Stimulated activated memory B cell treated with anti-CD40 and anti-IgM and Interleukin-4, amounts not matched to agents 10 μg/mL and 1 μg/mL and 100 μg/mL, for 72 hours (primary cell): ENCODE measurements at places on chromosomes 2 and 18.

DNA sequence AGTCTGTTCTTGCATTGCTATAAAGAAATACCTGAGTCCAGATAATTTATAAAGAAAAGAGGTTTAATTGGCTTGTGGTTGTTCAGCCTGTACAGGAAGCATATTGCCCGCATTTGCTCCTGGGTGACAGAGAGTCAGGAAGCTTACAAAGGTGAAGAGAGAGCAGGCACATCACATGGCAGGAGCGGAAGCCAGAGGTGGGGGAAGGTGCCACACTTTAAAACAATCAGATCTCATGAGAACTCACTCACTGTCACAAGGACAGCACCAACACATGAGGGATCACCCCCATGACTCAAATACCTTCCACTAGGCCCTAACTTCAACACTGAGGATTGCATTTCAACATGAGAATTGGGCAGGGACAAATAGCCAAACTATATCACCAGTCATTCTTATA, 124.8 kb upstream of the COL5A2 start:
- H3K4me3 ChIP-seq = no peak overlapping the region
- H3K27me3 ChIP-seq = no peaks in the 10 kb centered on the region
- no peaks in the 10 kb centered on the region for H3K4me1 ChIP-seq
- ATAC-seq = no peak
- H3K27ac ChIP-seq = no peak overlapping the region

- H3K4me1 ChIP-seq = no peaks in the 10 kb centered on the region
- H3K4me3 ChIP-seq = no peak overlapping the region
- no peaks in the 10 kb centered on the region for H3K27me3 ChIP-seq
- H3K27ac ChIP-seq = no peak overlapping the region
Observed at GRCh38 chr2:134507697-134508096, 211.1 kb downstream of the TMEM163 start.

DNA sequence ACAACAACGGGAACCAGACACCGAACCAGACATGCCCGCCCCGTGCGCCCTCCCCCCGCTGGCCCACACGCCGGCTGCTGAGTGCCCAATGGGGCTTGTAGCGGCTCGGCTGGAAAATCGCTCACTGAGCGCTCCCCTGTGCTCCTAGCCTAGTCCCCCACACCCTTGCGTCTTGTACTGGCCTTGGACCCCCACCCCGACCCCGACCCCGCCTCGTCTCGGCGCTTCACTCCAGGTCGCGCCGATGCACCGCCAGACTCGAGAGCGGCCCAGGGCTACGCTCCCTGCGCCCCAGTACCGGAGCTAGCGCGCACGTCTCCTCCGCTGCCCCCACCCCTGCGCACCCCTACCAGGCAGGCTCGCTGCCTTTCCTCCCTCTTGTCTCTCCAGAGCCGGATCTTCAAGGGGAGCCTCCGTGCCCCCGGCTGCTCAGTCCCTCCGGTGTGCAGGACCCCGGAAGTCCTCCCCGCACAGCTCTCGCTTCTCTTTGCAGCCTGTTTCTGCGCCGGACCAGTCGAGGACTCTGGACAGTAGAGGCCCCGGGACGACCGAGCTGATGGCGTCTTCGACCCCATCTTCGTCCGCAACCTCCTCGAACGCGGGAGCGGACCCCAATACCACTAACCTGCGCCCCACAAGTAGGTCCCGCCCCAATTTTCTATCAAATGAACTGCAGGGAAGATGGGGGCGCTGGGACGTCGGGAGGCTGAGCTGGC, 1.5 kb downstream of the GAD1 start:
- no peaks in the 10 kb centered on the region for H3K36me3 ChIP-seq
- H3K27ac ChIP-seq = no peak overlapping the region
- peaks cover 55% of the 10 kb centered on the region for H3K4me1 ChIP-seq
- no peak for ATAC-seq
- peaks cover 98% of the 10 kb centered on the region for H3K27me3 ChIP-seq
- peak overlapping the region; percentile 51 for H3K4me3 ChIP-seq

GRCh38 chr18:78126106-78126505, 853.5 kb upstream of the SALL3 start:
- ATAC-seq = no peak
- no peaks in the 10 kb centered on the region for H3K27me3 ChIP-seq
- H3K4me3 ChIP-seq = no peak overlapping the region
- no peaks in the 10 kb centered on the region for H3K36me3 ChIP-seq
- no peak overlapping the region for H3K27ac ChIP-seq

DNA sequence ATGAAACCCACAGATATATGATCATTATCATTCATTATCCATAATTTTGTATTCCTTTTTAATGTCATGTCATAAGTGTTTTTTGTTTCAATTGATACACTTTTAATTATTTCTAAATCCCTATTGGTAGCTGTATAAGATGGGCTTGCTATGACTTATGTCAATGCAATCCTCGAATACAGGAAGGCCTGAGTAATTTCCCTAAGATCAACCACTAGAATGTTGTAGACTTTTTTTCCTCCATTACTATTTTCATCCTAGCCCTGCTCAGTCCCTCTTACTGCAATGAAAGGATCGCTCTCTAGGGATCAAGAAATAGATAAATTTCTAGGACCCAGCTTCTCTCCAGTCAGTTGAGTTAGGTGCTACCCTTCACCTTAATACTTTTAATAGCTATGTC, 186.3 kb downstream of the KCNE4 start:
- H3K36me3 ChIP-seq = no peaks in the 10 kb centered on the region
- no peak overlapping the region for H3K27ac ChIP-seq
- no peaks in the 10 kb centered on the region for H3K4me1 ChIP-seq
- no peak overlapping the region for H3K4me3 ChIP-seq
- ATAC-seq = no peak

- H3K4me1 ChIP-seq = peaks cover 45% of the 10 kb centered on the region
- no peak overlapping the region for H3K27ac ChIP-seq
- peaks cover 27% of the 10 kb centered on the region for H3K36me3 ChIP-seq
- no peak overlapping the region for H3K4me3 ChIP-seq
- no peaks in the 10 kb centered on the region for H3K27me3 ChIP-seq
Observed at GRCh38 chr2:143397884-143398614, 268.8 kb downstream of the ARHGAP15 start.

DNA sequence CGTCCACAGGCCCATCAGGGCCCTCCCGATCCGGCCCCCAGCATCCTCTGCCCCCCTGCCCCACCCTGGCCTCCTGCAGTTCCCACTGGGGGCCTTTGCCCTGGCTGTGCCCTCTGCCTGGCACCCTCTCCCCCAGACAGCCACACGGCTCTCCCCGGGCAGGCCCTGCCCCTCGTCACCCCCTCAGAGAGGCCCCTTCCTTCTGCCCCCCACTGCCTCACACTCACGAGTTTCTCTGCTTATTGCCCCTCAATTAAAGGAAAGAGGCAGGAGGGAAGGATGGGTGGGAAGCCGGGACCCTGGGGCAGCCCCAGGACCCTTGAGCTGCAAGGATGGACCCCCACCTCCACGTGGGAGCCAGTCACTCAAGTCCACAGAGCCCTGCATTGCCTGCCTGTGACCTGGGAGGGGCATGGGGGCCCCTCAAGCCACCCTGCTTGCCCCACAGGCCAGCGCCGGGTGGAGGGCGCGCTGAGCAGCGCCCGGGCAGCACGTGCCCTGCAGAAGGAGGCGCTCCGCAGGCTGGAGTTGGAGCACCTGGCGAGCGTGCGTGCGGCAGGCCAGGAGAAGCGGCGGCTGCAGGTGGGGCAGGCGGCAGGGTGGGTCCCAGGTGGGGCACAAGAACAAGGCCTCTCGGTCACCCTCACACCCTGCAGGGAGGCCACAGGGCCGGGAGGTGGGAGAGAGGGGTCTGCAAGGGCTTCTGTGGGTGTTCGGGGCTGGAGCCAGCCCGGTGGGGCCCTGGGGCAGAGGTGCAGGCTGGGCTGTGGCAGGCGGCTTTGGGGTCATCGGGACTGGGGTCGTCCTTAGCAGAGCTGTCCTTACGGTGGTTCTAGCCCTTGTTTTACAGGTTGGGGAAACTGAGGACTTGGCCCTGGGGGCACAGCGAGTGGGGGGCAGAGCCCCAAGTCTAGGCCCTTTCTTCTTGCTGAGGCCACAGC, 30.5 kb upstream of the SNED1 start:
- no peak for ATAC-seq
- H3K4me1 ChIP-seq = no peaks in the 10 kb centered on the region
- no peak overlapping the region for H3K27ac ChIP-seq
- no peaks in the 10 kb centered on the region for H3K36me3 ChIP-seq

GRCh38 chr2:64605026-64605471, 48.7 kb downstream of the SERTAD2 start:
- no peaks in the 10 kb centered on the region for H3K27me3 ChIP-seq
- H3K4me3 ChIP-seq = no peak overlapping the region
- peaks cover 8% of the 10 kb centered on the region for H3K36me3 ChIP-seq
- peaks cover 32% of the 10 kb centered on the region for H3K4me1 ChIP-seq
- peak overlapping the region; percentile 100 for H3K27ac ChIP-seq
- ATAC-seq = no peak
